ENCODE measurements at places on chromosomes 2 and 18.

DNA sequence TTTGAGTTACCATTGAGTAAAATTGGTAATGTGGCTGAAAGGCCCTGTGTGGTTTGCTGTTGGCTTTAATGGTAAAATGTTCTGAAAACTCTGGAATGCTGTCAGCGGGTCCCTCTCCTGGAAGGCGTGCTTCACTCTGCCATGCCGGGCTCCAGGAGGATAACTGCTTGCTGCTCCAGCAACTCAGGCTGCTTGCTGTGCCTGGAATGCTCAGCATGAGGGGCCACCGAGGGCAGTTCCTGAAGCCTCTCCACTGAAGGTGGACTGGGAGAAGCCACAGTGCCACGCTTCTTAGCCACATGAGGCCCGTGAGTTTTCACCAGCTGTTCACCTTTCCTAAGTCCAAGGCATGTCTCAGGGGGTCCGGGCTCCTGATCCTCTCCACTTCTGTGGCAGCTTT is 90.4 kb upstream of the FAM110C start:
- DNase-seq: no peak

DNA sequence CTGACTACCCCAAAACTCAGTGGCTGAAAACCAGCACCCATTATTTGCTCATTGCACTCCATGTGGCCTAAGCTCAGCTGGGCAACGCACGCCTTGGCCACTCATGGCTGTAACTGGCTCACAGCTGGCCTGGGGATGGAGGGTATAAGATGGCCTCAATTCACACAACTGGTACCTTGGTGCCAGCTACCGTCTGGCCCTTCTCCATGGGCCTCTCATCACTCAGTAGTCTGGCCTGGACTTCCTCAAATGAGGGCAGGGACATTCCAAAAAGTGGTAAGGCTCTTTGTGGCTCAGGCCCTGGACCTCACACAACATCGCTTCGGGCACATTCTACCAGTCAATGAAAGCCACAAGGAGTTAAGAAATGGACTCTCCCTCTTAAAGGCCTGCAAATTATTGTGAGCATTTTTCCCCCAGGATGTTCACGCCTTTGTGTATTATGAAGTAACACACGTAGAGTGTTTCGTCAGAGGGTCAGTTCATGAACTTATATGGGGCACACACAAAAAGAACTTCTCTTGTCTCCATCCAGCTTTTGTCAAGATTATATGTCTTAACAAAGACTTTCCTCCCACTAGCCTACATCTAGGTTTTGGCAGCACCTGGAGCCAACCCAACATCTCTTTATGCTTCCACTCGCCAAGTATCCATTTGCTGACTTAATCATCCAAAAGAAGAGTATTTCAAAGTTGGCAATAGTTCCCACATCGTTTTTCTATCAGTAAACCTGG is 145.2 kb downstream of the CCBE1 start:
- no peak for DNase-seq

GRCh38 chr2:74454654-74455511 is at the start of gene INO80B:
INO80B (plus strand) TSS chr2:74455087; CDS start chr2:74455117, 30 bp downstream.
- DNase-seq: peak; percentile 95

DNA sequence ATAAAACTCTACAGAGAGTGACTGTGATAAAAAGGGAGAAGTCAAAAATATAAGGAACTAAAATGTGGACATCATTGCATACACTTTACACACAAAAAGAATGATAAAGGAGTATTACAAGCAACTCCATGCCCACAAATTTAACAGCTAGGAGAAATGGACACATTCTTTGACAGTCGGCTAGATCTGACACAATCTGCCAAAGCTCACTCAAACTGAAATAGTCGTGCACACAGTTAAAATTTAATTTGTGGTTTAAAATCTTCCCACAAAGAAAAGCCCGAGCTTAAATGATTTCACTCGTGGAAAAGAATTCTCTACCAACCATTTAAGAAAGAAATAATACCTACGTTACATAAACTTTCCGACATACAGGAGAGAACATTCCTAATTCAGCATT is 132.4 kb downstream of the ZAP70 start:
- DNase-seq: peak; percentile 53

GRCh38 chr2:144572977-144573376 is 53.1 kb upstream of the ZEB2 start:
- DNase-seq: no peak

DNA sequence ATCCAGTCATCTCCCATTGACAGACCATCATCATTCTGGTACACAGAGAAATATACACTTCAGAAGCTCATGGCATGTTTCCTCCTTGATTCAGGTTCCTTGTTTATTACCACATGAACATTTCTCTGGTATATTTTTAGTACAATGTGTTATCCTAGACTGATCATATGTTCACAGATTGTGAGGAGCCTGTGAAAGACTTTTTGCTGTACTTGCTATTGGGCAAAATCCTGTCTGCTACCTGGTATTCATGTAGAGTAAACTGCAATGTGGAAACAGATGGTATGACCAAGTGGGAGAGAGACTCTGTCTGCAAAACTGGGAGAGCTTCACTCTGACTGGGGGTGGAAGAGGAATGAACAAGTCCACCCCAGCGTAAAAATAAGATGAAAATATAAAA is 657.2 kb downstream of the IRS1 start:
- DNase-seq: no peak

DNA sequence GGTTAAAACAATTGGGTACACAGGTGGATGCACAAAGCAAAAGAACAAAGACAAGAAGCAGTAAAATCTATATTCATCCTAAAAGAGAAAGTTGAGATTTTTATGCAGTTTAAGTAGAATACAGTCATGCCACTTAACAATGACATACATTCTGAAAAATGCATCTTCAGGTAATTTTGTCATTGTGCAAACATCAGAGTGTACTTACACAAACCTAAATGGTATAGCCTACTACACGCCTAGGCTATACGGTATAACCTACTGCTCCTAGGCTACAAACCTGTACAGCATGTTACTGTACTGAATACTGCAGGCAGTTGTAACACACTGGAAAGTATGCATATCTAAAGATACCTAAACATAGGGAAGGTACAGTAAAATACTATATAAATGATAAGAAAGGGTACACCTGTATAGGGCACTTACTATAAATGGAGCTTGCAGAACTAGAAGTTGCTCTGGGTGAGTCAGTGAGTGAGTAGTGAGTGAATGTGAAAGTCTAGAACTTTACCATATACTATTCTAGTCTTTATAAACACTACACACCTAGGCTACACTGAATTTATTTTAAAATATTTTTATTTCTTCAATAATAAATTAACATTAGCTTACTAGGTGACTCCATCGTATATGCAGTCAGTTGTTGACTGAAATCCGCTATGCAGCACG is 132.9 kb downstream of the BARD1 start:
- no peak for DNase-seq

- DNase-seq: no peak
Measured at GRCh38 chr18:3478262-3478978, 28.4 kb downstream of the TGIF1 start.

DNA sequence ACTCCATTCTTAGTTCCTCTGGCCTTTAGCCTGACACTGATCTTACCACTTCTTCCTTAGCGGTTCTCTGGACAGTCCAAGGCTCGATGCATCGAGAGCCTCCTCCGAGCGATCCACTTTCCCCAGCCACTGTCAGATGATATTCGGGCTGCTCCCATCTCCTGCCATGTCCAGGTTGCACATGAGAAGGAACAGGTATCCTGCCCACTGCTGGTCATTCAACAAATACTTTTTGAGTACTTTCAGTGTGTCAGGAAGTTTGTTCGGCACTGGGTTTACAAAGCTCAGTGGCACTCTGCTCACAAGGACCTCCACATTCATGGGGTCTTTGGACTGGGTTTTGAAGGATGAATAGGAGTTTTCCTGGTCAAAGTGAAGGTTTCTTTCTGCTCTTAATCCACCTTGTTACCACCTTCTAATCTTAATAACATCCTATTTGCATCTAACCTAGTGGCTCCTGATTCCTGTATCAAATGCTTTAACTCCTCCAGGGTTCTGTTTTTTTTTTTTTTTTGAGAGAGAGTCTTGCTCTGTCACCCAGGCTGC is 25.8 kb downstream of the GCKR start:
- no peak for DNase-seq

GRCh38 chr2:208358758-208359631 is 47.6 kb upstream of the PTH2R start:
- DNase-seq: no peak

GRCh38 chr2:127626175-127626574 is 19.8 kb upstream of the GPR17 start:
- DNase-seq: no peak

GRCh38 chr2:160303527-160303926 is 103.5 kb upstream of the ITGB6 start:
- no peak for DNase-seq

DNA sequence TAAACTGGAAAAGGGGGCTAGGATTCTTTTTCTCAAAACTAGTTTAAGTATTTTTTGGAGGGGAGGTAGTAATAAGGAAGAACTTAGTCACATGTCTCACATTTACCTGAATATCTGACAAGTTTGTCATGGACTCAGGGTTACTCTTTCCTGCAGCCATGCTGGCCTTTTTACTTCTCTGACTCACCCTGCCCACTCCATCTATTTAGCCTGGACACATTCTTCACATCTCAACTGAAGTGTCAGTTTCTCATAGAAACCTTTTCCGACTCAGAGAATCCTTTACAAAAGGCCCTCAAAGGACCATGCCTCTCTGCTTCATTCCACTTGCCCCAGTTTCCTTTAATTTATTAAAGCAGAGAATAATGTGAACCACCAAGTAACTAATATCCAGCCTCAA is 42.6 kb downstream of the SCN7A start:
- DNase-seq: peak; percentile 65

GRCh38 chr2:187890690-187891089 is 336.5 kb upstream of the TFPI start:
- peak; percentile 76 for DNase-seq

DNA sequence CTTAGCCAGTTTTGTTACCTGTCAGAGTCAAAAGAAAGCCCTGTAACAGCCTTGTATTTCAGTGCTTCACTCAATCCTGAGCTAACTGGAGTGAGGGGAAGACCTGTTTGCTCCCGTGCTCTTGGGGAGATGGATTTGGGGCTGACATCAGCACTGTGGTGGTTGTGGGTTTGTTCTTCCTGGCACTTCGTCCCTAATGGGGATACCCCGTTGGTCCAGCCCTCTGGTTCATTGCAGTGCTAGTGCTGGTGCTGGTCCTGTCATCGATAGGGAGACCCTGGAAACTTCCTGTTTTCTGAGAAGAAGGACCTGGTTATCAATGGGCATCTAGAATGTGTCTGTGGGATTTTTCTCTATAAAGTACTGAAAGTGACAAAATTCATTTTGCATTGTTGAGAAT is 205.4 kb downstream of the ZNF407 start:
- DNase-seq: no peak

GRCh38 chr2:203649176-203649814 is 57.1 kb upstream of the CD28 start:
- DNase-seq: no peak

- DNase-seq: no peak
Measured at GRCh38 chr2:3642521-3643215, 15.3 kb upstream of the ALLC start.

GRCh38 chr2:113207021-113207420 is 33.2 kb downstream of the PSD4 start:
- DNase-seq: peak; percentile 3

DNA sequence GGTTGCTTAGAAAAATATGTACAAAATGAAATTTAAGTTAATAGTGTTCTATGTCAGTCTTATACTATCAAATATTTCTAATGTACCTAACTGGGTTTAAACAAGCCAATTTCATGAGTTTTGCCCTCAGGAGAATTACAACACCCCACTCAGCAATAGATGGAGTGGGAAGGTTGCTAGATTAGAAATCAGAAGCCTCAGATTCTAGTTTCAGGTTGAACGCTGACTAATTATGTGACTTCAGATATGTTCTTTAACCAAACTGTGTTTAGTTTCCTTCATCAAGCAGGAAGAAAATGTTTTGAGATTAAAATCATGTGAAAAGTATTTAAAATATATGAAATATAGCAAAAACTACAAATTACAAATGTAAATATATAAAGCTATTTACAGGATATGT is 133.8 kb upstream of the KCNH7 start:
- DNase-seq: no peak

- DNase-seq: no peak
Measured at GRCh38 chr2:60493804-60494387, 59.6 kb downstream of the BCL11A start.

- DNase-seq: no peak
Measured at GRCh38 chr2:105449076-105449475, 50.2 kb upstream of the FHL2 start.

DNA sequence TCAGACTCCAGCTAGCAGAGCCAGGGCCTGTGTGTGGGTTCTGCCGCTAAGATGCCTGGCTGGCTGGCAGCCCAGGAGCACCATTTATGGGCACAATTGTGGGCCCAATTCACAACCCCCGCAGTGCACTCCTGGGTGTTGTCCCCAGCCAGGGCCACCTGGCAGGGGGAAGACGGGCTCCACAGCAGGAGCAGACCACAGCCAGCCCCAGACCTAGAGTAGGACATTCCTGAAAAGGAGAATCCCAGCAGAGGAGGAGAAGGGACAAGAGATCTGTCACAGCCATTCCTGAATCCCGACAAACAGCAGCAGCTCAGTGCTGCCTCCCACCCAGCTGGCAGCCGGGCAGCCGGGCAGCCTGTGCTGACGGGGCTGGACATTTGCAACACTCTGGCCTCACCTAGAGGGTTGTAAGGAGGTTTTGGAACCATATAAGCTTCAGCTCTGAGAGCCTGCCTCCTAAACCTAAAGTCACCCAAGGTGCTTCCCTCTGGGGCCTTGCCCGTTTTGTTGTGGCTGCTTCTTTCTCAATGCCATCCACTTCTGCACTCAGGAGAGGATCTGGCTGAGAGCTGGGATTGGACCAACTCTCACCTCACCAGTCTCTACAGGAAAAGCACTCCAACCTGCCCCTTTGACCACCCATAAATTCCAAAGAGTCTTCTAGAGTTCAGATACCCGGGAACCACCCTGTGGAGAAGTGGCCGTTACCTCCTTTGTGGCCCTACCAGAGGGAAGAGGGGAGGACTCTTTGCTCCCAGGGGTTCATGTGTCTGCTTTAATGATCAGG is 4.1 kb upstream of the TMEM177 start:
- no peak for DNase-seq

- no peak for DNase-seq
Measured at GRCh38 chr2:68352651-68353391, 12.3 kb upstream of the PLEK start.

Data from renal cortical epithelial cell (primary cell).